ENCODE measurements at places on chromosomes 2 and 18.

GRCh38 chr2:69634196-69634821 lies 9.2 kb downstream of the AAK1 start:
- peak; percentile 90 for DNase-seq

DNA sequence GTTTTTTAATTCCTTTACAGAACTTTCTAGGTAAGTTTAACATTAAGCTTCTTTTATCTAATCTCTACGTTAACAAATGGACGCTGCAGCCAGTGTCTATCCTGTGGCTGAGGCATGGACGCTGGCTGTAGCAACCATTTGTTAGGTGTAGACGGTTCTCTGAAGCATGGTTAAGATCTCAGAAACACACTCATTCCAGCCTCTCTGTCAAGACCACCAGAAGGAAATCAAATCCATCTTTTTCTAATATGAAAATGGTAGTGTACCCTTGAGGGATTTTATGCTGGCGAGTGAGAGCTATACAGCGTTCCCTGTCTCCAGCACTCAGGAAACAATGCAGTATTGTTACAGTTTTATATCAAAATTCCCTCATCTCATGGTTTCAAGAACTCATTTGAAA lies 78.0 kb downstream of the DTNB start:
- no peak for DNase-seq

DNA sequence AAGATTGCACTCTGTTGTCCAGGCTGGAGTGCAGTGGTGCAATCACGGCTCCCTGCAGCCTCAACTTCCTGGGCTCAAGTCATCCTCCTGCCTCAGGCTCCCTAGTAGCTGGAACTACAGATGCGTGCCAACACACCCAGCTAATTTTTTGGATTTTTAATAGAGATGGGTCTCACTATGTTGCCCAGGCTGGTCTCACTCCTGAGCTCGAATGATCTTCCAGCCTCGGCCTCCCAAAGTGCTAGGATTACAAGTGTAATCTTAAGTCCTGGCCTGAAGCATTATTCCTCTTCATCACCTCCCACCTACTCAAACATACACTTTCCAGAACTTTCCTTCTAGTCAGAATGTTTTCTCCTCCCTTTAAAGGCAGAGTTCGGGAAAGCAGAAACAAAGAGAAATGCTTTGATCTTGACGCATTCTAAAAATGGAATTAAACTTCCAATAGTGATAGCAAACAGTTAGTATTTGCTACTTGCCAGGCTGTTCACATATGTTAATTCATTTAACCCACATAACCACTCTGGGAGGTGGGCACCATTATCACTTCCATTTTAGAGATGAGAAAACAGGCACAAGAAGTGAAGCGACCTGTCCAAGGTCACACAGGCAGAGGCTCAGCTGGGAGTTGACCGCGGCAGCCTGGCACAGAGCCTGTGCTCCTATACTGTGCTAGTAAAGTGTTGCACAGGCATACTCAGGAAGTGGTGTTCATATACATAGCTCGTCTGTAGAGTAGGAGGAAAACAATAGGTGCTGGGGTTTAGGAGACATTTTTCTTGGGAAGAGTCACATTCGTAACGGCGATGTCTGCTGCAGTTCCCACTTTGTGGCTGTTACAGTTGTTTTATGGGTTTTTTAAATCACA lies 24.6 kb downstream of the TEX44 start:
- DNase-seq: no peak

- DNase-seq: no peak
Observed at GRCh38 chr2:45577441-45577840, 33.6 kb downstream of the SRBD1 start.

GRCh38 chr2:226427538-226428307 lies 371.9 kb downstream of the IRS1 start:
- DNase-seq: peak; percentile 65

DNA sequence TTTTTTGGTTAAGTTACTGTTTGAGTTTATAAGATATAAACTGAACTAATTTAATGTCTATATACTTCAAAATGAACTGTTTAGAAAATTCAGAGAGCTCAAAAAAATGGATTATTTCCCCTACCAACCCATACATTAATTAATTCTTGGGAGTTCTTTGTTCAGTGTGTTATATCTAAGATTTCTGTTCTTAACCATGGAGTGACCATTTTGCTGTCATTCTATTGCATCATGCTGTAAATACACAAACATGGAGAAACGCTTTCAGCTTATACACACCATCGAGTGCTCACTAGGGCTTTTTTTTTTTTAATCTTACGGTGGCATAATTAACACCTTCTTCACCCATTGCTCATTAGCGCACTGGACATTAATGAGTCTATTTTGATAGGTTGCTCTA lies 33.4 kb upstream of the TBR1 start:
- DNase-seq: no peak

DNA sequence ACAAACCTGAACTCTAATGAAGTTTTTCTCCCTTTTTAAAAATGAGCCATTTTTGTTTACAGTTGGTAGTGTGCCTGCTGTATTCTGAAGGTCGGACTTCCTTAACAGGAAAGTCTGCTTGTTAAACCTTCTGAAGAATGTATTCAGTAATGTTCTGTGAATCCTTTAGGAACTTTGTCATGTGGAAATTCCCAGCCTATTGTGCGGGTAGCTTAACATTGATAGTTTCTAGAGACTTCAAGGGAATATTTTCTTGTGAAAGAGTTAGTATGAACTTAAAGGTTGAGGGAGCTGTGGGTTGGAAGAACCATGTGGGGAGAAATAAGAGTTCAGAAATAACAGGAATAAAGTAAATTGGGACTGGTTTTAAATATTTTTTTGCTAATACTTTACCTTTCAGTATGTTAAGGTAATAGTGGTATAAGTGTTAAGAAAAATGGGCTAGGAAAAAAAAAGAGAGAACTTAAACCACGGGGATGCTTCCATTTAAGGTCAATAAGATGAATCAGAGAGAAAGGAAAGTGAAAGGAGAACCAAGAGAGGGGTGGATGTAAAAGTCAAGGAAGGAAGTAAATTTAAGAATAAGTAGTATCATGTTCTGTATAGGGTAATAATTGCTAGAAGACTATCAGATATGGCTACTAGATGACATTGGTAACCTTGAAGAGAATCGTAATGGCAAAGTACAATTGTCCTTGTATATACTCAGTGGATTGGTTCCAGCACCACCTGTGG lies 90.5 kb downstream of the PMS1 start:
- DNase-seq: peak; percentile 81

DNA sequence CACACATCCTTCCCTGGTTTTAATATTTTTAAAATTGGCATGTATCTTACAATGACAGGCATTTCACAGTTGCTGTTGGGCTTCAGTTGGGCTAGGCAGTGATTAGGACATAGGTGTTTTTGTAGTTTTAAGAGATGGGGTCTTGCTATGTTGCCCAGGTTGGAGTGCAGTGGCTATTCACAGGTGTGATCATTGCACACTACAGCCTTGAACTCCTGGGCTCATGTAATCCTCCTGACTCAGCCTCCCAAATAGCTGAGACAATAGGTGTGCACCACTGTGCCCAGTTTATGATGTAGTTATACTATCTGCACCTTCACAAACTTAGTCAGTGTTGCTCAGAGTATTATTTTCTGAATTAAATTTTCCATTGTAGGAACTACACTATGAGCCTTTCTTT lies 43.3 kb downstream of the PCARE start:
- DNase-seq: no peak

DNA sequence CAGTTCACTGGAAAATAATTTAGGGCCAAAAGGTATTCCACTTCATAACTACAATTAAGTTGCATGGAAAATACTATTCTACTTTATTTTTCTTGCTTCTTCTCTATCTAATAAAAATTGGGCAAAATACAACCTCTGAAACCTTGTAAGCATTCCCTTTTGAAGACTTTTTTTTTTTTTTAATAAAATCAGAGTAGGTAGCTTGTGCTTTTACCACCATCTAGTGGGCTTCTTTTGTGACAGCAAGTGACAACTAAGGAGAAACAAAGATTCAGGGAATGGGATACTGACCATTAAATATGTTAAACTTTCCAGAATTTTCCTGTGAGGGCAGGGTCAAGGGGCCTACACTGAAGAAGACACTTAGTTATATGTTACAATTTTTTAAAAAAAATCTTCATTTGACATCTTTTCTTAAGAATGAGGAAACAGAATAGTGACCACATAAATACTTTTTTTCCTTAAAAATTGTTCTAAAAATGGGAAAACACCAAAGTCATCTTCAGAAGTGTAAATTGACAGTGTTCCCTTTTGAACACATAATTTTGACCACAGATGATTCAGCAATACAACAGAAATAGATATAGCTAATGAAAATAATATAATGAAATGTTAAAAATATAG lies 1183.2 kb upstream of the ACVR2A start:
- DNase-seq: no peak

DNA sequence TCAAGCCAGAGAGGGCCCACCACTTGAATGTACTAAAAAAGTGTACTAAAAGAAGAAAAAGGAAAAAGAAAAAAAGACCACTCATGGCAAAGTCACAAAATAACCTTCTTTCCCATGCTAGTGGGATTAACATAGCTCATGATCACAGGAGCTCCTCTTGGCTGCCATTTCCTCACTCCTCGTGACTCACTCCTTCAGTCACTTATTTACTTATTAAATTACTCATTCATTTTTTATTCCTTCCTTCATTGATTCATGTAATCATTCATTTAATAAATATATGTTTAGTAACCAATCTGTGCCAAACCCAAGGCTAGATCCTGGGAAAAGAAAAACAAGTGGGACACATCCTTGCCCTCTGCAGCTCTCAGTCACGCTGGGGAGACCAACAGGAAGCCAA lies 300.5 kb downstream of the INSIG2 start:
- no peak for DNase-seq

GRCh38 chr2:176166272-176166671 lies 9.2 kb downstream of the HOXD3 start:
- DNase-seq: no peak

GRCh38 chr2:187336332-187336731 lies 111.7 kb downstream of the CALCRL start:
- DNase-seq: no peak

DNA sequence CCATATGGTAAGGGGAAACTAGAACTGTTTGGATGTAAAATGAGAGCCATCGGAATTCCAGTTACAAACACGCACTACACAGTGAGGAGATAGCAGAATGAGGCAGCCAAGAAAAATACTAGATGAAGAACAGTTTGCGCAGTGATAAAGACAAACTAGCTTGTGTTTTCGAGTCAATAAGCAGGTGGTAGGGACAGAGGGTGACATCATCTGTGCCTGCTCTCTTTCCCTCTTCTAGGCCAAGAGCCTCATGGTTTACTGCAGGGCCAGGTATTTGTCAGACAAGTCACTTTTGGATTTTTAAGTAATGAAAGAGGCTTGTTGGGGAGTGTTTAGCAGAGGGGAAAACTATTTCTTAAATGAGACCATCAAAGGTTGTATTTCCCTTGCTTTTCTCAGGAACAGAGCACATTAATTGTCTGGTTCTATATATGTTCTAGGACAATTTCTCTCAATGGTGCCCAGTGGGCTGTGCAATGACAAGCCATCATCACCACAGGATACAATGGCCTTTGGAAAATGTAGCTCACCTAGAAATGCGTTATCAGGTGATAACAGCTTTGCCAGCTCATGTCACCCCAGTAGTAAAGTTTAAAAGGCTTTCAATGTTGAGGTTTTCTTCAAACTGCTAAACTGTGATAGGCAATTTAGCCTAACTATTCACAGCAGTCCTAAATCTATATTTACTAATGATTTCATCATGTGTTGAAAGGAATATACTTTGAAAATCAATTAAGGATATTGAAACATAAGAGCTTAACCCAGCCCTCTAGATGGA lies 1210.3 kb upstream of the ZEB2 start:
- no peak for DNase-seq

DNA sequence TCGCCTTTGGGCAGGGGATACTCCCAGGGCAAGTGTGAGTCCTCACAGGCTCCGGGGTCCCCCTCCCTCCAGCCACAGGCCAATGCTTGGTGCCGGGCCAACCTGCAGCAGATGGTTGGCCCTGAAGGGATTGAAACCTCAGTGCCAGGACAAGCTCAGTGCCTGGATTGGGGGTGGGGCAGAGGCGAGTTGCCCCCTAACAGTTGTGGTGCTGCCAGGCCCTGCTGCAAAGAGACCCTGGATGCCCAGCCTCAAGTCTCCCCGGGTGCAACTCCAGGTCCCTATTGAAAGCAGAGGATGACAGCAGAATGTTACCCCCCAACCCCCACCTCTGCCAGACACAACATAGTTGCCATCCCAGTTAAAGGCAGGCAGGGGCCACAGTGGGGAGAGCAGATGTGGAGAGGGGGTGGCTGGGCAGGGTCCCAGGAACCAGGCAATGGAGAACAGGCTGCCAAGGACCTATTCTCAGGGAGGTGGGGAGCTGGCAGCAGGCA lies 9.5 kb upstream of the RNF103 start:
- DNase-seq: no peak

GRCh38 chr2:69422198-69422597 lies 15.0 kb downstream of the NFU1 start:
- DNase-seq: no peak

DNA sequence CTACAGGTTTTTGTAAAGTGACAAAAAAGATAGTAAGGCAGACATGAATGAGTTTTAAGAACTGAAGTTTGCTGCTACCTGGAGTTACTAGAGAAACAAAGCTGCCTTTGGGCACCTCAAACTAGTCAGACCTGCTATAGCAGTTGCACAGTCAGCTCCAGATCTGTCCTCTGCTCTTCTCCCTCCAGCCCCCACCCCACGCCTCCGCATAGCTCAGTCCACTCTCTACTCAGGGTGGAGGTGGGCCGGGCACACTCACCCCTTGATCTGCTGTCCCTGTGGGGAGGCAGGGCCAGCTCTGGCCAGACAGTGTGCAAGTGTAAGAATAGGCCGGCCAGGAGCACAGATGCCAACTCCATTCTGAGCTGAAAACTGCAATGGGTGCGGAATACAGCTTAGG lies 4.1 kb downstream of the SERTAD2 start:
- no peak for DNase-seq

DNA sequence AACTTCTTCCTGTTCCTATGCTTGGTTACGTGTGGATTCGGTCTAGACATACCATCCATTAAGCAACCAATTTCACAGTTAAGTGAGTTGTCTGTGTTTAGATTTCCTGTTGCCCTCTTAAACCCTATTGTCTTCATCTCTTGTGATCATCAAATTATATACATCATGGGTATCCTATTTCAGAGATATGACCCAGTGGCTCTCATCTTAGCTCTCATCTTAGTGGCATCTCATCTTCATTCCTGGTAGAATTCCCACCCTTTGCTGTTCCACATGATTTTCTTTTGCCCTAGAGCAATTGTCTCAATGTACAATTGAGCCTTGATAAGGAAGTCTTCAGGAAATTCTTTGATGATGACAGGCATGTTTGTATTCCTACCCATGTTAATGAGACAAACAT lies 29.4 kb upstream of the FN1 start:
- DNase-seq: no peak

- DNase-seq: no peak
Observed at GRCh38 chr2:32812316-32812715, 134.4 kb upstream of the LTBP1 start.

DNA sequence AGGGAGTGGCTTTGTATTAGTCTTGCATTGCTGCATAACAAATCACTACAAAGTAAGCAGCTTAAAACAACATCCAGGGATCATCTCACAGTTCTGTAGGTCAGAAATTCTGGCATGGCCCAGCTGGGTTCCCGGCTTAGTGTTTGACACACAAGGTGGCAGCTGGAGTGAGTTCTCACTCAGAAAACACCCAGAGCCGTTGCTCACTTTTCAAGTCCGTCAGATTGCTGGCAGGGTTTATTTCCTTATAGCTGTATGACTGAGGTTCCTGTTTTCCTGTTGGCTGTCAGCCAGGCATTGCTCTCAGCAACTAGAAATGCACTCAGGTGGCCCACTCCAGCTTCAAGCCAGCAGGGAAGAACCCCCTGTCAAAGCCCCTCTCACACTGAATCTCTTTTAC lies 324.1 kb downstream of the CCDC178 start:
- DNase-seq: no peak

GRCh38 chr18:5868218-5868854 lies 27.0 kb downstream of the TMEM200C start:
- peak; percentile 79 for DNase-seq

All from MV-4-11 (cell line).